ENCODE measurements at places on chromosomes 7 and 10.

- no peak for DNase-seq
Measured at GRCh38 chr10:51707392-51707791, 8.0 kb upstream of the CSTF2T start.

DNA sequence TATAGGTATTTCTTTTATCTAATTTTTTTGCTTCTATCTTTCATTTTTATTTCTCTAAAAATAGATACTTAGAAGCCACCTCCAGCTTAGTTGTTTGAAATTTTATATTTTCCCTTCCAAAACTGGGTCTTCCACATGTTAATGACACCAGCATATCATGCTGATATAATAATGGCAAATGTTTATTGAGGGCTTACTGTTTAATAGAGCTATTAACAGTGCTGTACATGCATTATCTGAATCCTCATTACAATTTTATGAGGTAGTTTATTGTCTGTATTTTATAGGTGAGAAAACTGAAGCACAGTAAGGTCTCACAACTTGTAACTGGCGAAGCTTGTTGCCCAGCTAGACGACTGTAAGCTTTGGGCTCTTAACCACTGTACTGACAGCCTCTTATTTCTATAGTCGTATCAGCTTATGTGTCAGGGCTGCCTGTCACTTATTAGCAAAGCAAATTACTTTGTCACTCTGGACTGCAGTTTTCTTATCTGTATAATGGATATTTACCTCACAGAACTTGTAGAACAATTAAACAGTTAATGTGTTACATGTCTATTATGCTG is 51.2 kb downstream of the ANKIB1 start:
- no peak for DNase-seq

GRCh38 chr10:83945982-83946718 is 193.2 kb upstream of the GHITM start:
- DNase-seq = no peak

DNA sequence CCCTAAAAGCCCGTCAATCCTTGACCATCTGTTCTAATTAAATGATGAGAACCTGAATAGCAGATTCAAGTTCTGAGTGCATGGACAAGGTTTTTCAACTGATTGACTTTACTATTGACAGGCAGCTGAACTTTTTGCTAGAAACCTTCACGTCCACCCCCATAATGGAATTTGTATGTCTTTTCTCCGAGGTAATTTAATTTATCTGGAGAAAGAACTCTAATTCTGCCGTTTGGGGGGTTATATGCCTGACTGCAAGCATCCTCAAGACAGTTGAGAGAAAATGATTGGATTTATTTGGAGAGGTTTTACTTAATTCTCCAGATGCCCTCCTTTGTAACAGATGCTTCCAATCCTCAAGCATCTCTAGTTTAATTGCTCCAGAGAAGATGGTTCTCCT is 1053.4 kb upstream of the AUTS2 start:
- DNase-seq = no peak
